ENCODE measurements at places on chromosomes 13 and 19. TPM values are rescaled to one million over a fixed set of nuclear protein-coding genes. Genes with fewer than 3 reads are reported as not detected.

PRR19 gene
- total RNA-seq: not detected

ZNF229 gene
- 2.1 TPM for total RNA-seq

CEACAM3 gene
- total RNA-seq: not detected

CPT1C gene
- 12.3 TPM for total RNA-seq

ZNF222 gene
- total RNA-seq: 0.43 TPM

CBY2 gene
- not detected for total RNA-seq

OR7C1 gene
- total RNA-seq: not detected

HSH2D gene
- total RNA-seq: not detected

CNN1 gene
- 477 TPM for total RNA-seq

LGALS14 gene
- not detected for total RNA-seq

CASP14 gene
- total RNA-seq: not detected

C1QTNF9 gene
- total RNA-seq: not detected

ZNF578 gene
- total RNA-seq: not detected

GRCh38 chr19:2110822-2111221 lies 14.1 kb downstream of the IZUMO4 start:
- no peak for DNase-seq

DNA sequence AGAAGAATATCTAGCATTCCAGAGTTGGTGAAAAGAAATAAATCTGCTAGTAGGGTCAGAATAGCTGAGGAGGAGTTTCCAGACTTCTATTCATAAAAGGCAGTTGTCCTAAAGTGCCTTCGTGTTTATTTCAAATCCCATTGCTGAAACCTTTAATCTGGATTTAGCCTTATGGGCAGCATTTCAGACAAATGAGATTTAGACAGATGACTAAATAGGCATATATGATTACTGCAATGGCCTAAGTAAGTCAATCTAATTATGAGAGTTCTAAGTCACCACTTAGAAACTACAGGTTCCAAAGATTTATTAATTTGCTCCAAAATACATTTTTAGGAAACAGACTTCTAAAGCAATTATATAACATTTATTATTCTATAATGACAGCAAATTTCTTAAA lies 368.7 kb downstream of the LIG4 start:
- no peak for DNase-seq

GRCh38 chr13:48773531-48774275 lies 120.0 kb downstream of the CYSLTR2 start:
- no peak for DNase-seq

DNA sequence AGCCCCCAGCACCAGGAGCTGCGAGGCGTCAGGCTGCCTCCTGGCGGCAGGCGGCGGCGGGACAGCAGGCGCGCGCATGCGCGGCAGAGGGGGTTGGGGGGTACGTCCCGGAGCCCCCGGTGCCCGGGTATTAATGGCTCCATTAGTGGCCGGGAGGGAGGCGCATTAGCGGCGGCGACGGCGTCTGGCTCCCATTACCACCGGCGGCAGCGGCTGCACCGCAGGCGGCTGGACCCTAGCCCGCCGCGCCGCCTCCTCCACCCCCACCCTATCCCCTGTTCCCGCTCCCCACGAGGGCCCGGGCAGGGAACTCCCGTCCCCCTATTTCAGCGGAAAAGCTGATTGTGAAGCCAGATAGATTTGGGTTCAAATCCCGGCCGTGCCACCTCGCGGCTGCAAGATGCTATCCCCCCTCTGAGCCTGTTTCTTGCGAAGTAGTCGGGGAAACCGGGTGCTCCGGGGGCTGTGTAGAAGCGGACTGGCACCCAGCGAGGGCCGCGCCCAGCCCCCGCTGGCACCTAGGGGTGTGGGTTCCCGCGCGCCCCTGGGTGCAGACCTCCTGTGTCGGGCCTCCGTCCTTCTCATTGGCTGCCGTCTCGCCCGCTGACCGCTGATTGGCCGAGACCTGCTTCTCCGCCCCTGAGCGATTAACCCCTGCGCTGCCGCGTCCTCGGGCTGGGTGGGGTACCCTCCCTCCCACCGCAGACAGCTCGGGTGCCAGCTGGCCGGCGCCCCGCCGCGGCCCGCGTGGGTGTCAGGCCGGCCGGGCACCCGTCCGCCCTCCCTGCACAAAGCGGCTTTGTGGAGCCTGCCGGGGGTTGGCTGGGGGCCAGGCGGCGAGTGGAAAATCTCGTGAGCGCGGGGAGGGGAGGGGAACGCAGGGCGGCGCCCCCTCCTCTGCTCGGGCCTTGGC lies 11.1 kb downstream of the CIC start:
- peak; percentile 69 for DNase-seq

DNA sequence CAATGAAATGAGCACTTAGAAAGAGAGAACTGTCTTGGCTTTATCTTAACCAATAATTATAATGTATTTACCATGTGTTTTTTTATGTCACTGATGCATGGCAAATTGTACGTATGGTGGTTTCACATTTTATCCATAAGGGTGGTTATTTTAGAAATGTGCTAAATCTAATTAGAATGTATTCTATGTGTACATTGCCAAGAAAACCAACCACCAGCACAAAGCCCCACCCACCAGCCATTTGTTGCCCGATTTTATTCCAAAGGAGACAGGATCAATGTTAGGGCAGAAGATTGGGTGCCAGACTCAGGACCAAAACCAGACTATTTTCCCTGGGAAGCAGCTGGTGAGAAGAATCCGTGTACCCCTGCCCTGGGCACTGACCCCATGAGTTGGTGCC lies 63.0 kb upstream of the SOX1 start:
- DNase-seq: no peak

- no peak for DNase-seq
Observed at GRCh38 chr19:44719262-44719701, 20.3 kb downstream of the CEACAM16 start.

DNA sequence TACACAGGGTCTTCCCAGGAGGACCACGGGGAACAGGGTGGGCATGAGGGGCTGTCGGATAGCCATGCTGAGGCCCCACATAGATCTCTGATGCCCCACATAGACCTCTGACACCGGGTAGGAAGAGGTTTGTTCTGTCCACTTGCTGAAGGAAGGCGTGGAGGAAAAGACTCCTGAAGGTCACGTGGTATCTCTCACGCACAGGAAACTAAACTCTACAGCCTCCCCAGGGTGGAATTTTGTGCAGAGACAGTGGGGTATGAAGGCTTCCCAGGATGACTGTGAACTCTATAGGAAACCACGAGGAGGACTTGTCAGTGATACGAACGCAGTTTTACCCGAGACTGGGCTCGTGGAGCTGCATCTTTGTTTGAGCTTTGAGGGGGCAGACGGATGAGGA lies 2.8 kb downstream of the EVI5L start:
- no peak for DNase-seq

GRCh38 chr13:51551416-51551815 lies 32.8 kb upstream of the WDFY2 start:
- no peak for DNase-seq

DNA sequence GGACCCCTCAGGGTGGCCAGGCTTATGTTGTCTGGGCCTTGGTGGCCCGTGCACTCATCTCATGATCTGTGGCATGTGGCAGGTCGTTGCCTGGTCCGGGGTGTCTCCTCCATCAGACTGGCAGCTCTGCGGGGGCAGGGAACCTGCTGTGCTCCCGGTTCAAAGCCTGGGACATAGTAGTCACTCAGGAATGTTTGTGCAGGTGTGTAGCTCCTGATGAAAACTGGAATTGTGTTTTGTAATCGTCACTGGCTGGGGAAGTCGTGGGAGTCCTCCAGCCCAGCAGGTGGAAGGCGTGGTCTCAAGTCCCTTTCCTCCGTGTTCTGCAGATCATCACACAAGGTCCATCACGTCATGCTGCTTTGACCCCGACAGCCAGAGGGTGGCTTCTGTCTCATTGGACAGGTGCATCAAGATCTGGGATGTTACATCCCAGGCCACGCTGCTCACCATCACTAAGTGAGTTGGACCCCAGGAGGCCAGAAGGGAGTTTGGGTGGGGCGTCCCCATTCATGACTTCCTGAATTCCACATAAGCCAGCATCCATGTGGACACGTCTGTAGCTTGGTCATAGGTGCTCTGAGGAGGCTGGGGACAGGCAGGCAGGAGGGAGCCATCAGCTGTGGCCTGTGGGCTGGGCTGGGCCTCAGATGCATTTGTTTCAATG lies 19.1 kb downstream of the WDR88 start:
- no peak for DNase-seq

GRCh38 chr19:31347828-31348392 lies 1.3 kb downstream of the TSHZ3 start:
- DNase-seq: no peak

- no peak for DNase-seq
Observed at GRCh38 chr13:97179501-97179900, 42.6 kb upstream of the MBNL2 start.

DNA sequence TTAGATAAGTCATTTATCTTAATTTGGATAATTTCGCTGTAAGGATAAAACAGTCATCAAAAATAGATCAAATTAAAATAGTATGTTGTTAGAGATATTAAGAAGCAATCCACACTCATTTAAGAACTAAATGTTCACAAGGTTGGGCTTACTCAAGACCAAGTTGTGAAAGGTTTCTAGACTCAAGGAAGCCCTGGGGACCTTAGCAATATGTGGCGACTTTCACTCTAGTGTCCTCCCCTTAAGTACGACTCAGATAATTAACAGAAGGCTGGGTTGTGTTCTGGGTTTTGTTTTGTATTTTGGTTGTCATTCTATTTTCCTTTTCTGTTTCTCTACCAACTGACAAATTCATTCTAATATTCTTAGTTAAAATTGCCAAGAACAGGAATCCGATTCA lies 1008.0 kb downstream of the PCDH9 start:
- no peak for DNase-seq

DNA sequence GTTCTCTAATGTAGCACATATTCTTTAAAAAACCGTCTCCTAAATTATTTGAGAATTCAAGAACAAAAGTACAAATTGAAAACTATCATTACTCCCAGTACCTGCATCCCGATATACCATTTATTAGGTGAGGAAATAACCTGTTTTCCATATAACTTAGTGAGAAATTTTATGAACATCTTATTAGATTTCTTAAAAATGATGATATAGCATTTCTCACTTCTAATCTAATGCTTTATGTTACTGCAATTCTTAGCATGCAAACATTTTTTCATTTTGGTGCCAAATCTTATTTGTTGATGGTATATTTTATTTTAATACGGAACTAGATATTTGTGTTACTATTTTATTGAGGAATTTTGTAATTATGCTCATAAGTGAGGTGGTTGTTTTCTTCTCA lies 1321.3 kb upstream of the SLC10A2 start:
- no peak for DNase-seq

- peak; percentile 37 for DNase-seq
Observed at GRCh38 chr19:46385636-46386035, 27.7 kb downstream of the CCDC8 start.

GRCh38 chr19:46954993-46955812 lies 64.4 kb upstream of the NPAS1 start:
- DNase-seq: no peak

GRCh38 chr13:75929076-75929475 lies 292.9 kb downstream of the LMO7 start:
- DNase-seq: no peak

DNA sequence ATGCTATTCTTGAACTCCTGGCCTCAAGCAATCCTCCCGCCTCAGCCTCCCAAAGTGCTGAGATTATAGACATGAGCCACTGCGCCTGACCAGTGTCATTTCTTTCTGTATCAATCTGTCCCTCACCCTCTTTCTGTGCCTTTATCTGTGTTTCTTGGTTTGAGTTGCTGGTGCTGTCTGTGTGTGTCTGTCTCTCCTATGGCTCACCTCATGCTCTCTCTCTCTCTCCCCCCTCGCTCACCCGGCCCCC lies 9.9 kb downstream of the IRF2BP1 start:
- no peak for DNase-seq

DNA sequence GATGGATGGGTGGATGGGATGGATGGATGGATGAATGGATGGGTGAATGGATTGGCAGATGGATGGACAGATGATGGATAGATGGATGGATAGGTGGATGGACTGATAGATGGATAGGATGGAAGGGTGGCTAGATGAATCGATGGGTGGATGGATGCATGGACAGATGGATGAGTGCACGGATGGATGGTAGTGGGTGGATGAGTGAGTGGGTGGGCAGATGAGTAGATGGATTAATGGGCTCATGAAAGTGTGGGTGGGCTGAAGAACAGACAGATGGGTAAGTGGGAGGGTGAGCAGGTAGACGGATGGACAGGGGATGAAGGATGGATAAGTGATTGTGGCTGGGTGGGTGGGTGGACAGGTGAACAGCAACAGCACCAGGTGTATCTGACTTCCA lies 5.7 kb downstream of the SEMA6B start:
- no peak for DNase-seq

DNA sequence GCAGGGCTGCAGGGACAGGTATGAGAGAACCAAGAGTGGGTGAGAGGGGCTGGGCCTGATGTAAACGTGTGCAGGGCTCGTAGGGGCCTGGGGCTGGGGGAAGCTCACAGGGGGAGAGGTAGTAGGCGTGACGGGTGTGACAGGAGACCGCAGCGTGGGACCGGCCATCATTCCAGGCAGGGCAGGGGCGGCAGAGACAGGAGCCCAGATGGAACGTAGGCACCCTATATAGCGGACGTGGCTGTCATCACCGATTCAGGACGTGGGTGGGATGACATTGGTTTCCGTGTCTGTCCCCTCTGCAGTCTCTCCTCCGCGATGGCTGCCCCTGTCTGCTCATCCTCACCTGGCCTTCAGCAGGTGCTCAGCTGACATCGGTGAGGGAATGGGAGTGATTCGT lies 48.4 kb downstream of the IER2 start:
- DNase-seq: no peak

- DNase-seq: no peak
Observed at GRCh38 chr19:42380155-42380554, 9.9 kb downstream of the CNFN start.

DNA sequence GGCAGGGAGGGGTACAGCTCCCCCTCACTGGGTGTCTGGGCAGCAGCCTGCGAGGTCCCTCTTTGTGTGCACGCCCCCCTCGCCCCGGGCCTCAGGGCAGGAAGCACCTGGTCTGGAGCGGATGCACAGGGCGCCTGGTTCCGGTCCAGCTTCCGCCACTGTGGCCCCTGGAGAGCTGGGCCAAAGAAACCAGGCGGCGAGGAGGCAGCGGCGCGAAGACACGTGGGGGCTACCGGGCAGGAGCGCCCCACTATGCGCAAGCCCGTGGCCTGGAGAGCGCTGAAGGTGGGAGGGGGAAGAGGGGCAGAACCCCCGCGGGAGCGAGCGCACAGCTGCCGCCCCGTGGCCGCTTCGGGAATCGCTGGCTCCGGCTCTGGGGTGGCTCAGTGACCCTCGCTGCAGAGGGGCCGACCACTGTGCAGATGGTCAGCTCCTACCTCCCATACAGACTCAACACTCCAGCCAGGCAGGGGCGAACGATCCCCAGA lies 1.7 kb upstream of the LYL1 start:
- no peak for DNase-seq

- no peak for DNase-seq
Observed at GRCh38 chr19:55484593-55485438, at the start of gene NAT14. Gene NAT14, plus strand, starts transcription at chr19:55485188. Its CDS starts 521 bp downstream, at chr19:55485709.

- DNase-seq: peak; percentile 75
Observed at GRCh38 chr19:54266133-54266532, 9.1 kb upstream of the LILRB5 start.

DNA sequence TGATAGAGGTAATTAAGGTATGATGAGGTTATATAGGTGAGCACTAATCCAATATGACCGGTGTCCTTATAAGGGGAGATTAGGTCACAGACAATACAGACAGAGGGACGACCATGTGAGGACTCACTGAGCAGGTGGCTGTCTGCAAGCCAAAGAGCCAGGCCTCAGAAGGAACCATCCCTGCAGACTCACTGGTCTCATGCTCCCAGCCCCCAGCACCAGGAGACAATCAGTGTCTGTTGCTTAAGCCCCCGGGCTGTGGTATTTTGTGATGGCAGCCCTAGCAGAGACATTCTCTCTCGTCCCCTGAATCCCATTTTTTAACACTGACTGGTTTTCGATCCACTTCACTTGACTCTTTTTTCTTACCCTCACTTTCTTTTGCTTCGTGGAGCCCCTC lies 51.9 kb upstream of the PABPC3 start:
- no peak for DNase-seq
